ENCODE measurements at places on chromosomes 16 and 17. TPM values are rescaled to one million over a fixed set of nuclear protein-coding genes. Genes with fewer than 3 reads are reported as not detected.

GRCh38 chr16:4052801-4053293 lies 63.4 kb downstream of the ADCY9 start:
- no peak for DNase-seq

Gene KRTAP9-4
- total RNA-seq, result not detected

DNA sequence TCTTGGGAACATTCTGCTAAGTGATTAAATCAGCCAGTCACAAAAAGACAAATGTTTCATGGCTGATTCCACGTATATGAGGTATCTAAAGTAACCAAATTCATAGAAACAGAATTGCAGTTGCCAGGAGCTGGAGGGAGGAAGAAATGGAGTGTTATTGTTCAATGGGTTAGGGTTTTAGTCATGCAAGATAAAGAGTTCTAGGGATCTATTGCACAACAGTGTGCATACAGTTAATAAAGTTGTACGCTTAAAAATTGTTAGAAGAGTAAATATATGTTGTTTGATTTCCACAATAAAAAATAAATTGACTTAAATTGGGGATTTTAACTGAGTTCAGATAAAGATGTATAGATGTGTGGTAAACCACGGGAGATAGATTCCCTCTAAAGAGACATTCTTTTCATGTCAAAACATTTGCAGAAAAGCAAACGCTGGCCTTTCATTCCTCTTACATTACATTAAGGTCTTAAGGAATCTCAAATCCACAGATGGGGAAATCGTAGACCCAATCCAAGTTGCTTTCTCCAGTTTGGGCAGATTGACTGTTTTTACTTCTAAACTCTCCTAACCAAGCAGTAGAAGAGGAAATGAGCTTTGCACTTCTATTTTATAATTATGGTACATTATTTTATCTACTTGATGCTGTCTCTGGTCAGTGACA lies 4.6 kb downstream of the PRDM7 start:
- DNase-seq, result no peak

GRCh38 chr17:82134101-82134500 lies 36.1 kb upstream of the FASN start:
- no peak for DNase-seq

GRCh38 chr17:57899822-57900221 lies 50.0 kb upstream of the MRPS23 start:
- peak; percentile 89 for DNase-seq

Gene CDRT15
- not detected for total RNA-seq

GRCh38 chr17:47998044-47998443 lies 27.1 kb downstream of the CDK5RAP3 start:
- DNase-seq, result no peak

GRCh38 chr17:80270836-80271235 lies 10.2 kb downstream of the RNF213 start:
- DNase-seq, result no peak

- no peak for DNase-seq
Measured at GRCh38 chr17:68497885-68498319, 14.3 kb upstream of the PRKAR1A start.

- no peak for DNase-seq
Measured at GRCh38 chr17:42284566-42284965, 3.7 kb upstream of the STAT5A start.

GRCh38 chr16:64950731-64951130 lies 171.1 kb downstream of the CDH11 start:
- no peak for DNase-seq

DNA sequence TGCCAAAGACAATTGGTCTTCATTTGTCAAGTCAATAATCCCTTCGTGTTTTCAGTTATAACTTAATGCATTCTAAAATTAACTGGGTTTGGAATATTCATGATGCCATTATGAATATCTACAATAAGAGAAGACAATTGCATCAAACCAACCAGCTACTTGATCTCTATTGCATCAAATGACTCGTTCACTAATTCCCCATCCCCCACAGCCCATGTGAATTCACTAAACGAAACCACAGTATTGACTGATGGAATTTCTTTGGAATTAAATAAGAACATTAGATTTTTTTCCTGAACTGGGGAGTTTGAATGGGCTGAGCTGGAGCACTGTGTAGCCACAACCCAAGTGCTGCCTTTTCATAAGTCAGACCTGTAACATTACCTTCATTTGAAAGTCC lies 65.3 kb downstream of the HS3ST3B1 start:
- no peak for DNase-seq

Gene SDR42E2
- total RNA-seq, result not detected

DNA sequence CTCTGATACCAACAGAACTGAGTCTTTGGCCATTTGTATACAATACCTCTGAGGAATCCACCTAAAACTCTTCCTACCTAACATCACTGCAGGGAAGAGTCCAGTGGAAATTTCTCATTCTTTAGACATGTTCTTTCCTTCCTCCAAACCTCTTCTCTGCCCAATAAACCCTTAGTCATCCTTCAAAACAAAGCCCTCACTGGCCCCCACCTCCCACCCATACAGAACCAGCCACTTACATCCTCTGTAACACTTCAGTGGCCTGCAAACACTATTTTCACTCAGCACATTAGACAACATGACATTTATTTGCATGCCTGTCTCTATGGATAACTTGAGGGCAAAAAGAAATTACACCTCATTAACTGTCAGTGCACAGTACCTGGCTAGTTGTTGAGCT lies 200.3 kb upstream of the NOG start:
- no peak for DNase-seq

Gene ZNF267
- 4.2 TPM for total RNA-seq

- DNase-seq, result no peak
Measured at GRCh38 chr16:57764341-57765159, 29.0 kb downstream of the KATNB1 start.

DNA sequence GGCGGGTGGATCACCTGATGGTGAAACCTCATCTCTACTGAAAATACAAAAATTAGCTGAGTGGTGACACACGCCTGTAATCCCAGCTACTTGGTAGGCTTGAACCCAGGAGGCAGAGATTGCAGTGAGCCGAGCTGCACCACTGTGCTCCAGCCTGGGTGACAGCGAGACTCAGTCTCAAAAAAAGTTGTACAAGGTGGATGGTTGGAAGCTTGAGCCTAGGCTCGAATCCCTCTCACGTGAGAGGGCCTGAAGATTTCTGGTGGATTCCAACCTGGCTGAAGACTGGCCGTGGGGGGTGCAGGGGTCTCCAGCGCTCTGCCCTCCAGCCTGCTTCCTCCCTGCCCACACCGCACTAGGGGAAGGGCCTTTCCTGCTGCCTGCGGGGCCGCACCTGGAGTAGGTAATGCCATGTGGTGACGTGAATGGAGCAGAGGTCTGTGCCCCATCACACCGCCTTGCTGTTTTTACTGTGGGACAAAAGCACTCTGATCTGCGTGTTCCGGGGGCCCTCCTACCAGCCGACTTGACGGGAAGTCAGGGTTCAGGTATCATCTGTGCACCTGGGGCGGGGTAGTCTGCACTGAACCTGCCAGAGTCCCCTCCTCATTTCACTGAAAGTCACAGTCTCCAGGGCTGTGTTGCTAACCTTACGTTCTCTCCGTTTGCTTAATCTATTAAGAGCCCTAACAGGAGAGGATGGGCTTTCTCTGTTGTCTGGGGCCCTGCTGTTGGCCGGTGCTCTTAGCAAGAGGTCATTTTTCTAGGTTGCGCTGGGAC lies 4.2 kb downstream of the RPL13 start:
- DNase-seq, result no peak

DNA sequence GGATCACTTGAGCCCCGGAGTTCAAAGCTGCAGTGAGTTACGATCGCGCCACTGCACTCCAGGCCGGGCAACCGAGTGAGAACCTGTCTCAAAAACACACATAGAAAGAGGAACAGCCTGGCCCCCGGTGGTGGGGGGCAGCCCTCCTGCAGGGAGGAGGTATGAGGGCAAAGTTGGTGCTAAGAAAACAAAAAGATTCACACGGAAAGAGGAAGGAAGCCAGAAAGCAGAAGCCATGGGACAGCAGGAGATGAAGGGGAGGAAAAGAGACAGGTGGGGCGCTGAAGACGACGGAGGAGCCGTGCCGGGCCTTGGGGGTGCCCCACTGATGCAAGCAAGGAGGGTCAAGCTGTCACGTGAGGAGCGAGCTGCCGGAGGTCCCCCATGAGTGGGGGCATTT lies 8.2 kb upstream of the C16orf74 start:
- DNase-seq, result no peak

GRCh38 chr17:21031756-21032396 lies 10.9 kb downstream of the USP22 start:
- no peak for DNase-seq

Gene CHMP1A
- total RNA-seq, result 46.0 TPM

- DNase-seq, result no peak
Measured at GRCh38 chr16:64540434-64540833, 581.4 kb downstream of the CDH11 start.

GRCh38 chr17:65020284-65020683 lies 36.3 kb downstream of the GNA13 start:
- DNase-seq, result no peak

DNA sequence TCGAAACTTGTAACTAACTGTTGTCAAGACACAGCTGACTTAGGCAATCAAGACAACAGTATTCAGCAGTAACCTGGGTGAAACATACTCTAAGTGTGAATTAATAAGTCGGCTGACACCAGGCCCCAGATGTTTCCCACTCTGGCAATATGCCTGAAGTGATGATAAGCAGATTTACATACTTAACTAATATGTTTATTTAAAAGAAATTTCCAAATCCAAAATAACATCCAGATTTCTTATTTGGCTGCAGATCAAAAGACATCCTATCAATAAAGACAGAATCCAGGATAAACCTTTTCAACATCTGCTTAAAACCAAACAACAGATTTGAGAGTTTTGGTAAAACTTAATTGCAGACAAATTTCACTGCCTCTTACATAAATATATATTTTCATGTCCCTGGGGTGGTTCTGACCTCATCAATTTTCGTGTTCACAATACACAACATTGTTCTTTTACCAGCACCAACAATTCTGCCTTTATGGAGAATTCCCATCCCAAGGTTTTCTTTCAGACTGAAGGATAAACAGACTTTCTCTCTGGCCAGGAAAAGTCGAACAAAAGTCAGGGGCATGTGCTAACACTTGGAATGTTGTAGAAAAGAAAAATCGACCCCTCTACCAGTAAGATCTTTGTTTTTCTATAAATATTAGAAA lies 45.1 kb upstream of the TOX3 start:
- DNase-seq, result no peak

Gene RTN4RL1
- total RNA-seq, result 0.32 TPM

- no peak for DNase-seq
Measured at GRCh38 chr17:3685174-3685573, 10.8 kb downstream of the P2RX5 start.

GRCh38 chr16:49788986-49789385 lies 66.9 kb downstream of the ZNF423 start:
- no peak for DNase-seq

GRCh38 chr17:38875477-38876075 lies 5.7 kb downstream of the LASP1 start:
- DNase-seq, result no peak

- DNase-seq, result no peak
Measured at GRCh38 chr16:58114827-58115825, 14.1 kb downstream of the CFAP20 start.

DNA sequence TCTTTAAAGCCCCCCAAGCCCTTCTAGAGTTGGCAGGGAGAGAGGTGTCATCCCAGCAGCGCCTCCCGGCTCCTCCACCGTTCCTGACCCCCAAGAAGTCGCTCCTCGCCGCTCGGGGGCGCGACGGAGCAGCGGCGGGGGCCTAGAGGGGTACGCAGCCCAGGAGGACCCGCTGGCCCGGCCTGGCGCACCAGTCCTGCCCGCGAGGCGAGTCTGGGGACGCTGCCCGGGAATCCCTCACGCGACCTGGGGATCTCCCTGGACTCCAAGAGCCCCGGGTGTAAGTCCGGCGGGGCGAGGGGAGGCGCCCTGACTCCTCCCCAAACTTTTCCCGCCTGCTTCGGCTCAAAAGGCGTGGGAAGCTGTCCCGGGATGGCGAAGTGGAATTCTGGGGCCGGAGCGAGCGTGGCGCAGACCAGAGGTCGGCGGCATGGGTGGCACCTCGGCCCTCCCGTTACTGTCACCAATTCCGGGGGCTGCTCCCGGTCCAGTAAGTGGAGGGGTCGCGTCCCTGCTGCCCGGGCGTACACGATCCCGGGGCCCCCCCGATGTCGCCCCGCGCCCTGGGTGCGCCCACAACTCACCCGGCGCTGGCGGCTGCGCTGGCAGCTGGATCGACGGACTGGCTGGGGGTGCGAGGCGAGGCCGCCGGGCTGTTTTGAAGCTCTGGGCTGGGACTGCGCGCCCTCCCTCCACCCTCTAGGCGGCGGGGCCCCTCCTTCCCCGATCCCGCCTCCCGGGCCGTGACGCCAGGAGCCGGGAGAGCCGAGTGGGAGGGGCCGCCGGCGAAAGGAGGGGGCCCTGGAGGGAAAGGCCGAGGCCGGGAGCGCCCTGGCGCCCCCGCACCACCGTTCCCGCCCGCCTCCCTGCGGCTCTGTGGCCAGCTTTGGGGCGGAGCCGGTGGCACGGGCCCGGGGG lies at the start of gene EMP2:
Gene EMP2, minus strand, starts transcription at position 634 of the 918 bp plus-strand sequence. CDS start 32,981 bp downstream, outside the sequence.
- DNase-seq, result peak; percentile 91

- DNase-seq, result no peak
Measured at GRCh38 chr16:85475233-85475632, 137.9 kb upstream of the GSE1 start.

GRCh38 chr17:57723427-57724025 lies 21.6 kb downstream of the CCDC182 start:
- no peak for DNase-seq

DNA sequence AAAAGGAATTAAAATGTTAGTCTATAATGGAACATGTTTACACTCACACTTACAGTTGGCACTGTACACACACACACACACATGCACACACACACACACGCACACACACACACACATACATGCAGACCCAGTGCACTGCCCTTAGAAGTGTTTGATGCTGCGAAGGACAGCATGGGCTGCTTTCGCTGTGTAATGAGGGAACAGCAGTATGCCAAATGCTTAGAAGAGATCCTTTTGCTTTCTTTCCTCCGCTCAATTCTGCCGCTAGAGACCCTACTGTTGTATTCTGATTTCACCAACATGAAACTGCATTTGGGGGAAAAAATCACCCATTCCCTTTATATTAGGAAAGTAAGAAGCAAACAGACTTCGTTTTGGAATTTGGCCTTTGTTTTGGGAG lies 217.9 kb downstream of the ENGASE start:
- no peak for DNase-seq
